ENCODE measurements at places on chromosomes 2 and 18.

DNA sequence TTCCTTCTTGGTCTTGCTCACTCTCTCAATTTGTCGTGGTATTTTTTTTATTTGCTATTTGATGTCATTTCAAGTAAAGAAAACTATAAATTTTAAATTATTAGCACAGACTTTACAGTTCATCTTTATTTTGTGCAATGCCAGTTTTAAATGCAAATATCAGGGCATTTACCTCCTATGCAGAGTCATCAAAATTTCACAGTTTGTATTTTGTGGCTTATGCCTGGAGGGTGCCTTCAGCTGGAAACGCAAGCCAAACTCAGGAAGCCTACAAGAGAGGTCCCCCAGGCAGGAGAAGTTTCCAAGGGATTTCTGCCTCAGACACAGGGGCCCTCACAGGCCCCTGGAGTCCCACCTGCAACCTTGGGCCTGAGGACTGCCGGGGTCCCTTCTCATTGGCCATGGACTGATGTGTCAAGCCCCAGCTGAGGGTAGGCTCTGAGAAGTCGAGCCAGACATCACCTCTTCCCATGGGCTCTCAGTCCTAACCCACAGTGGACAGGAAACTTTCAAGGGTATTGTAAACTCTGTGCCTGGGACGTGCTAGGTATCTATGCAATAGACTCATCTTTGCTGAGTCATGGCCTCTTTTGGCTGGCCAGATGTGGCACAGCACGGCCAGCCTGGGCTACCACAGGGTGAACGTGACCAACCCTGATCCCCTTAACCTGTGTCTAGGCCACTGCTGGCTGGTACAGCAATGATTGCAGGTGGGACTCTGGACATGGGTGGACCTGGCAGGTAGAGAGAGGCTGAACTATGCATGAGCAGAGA, 236.5 kb downstream of the CELF4 start:
- no peak for DNase-seq

GRCh38 chr2:20042531-20042930, 8.9 kb downstream of the LAPTM4A start:
- DNase-seq: no peak

GRCh38 chr2:216915557-216916150, 55.8 kb upstream of the TNP1 start:
- no peak for DNase-seq

DNA sequence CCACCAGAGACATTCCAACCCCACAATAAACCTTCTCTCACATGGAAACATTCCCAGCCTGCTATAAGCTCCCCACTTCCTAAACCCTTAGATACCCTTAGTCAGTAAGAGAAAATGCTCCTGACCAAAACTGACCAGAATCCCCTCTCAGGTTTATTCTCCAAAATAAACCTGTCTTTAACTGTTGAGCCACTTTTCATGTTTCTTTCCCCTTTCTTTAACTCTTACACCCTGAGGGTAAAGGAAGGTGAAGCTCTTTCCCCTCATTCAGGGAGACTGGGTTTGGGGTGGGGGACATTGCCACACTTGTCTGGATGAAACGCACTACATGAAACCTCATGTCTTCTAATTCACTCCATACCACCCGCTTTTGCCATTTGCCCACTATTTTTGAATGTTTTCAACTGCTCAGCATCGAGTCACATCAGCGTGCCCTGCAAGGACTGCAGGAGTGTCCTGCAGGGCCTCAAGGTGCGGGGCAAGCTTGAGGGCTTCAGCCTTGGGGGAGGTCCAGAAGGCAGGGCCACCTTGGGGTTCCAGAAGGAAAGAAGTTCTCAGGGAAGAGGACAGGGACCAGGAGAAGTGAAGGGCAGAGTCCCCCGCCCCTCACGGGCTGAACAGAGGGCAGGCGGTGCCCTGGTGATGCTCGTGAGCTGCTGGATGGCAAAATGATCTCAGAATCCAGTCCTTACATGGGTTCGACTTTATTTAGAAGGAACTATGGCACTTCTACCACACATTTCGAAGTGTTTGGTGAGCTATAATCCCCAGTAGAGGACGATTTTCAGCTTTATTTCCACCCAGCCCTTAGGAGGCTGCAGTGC, 4.2 kb upstream of the SP140L start:
- DNase-seq: no peak

- DNase-seq: no peak
Measured at GRCh38 chr18:60466677-60467076, 94.1 kb upstream of the MC4R start.

DNA sequence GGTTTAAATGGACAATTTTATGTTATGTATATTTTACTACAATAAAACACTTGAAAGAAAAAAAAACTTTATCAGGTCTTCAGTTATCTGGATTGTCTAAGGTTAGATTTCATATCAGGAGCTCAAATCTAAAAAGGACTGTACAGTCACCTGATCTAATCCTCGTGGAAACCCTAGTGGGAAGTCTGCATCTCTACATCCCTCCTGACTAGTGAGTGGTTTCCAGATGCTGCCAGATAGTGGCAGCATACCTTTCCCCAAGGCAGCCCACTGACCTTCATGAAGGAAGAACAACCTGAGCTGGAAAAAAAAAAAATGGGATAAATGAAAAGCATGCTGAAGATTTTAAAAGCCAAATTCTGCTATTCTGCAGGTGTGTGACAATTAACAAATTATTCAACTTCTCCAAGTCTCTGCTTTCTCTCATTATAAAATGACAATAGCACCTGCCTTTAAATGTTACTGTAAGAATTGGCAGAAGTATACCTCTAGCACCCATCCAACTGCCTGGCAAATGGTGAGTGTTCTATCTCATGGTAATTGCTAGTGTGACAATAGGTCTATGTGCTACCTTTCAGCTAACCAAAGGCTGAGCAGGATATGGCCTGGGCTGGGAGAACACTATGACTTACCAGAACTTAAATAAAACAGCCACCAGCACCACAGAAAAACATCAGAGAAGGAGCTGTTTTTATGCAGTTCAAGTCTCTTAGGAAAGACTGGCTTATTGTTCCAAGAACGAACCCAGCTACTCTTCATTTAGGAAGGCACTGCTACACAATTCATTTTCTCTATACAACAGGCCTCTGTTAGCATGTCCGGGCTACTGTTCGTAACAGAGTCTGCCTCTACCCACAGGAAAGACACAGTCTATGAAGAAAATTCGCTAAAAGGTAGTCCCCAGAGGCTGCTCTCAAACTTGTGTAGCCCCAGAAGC, 8.6 kb downstream of the CLASP1 start:
- no peak for DNase-seq

- no peak for DNase-seq
Measured at GRCh38 chr2:179440642-179441251, 176.1 kb upstream of the SESTD1 start.

- no peak for DNase-seq
Measured at GRCh38 chr2:142286618-142287017, 155.8 kb upstream of the LRP1B start.

DNA sequence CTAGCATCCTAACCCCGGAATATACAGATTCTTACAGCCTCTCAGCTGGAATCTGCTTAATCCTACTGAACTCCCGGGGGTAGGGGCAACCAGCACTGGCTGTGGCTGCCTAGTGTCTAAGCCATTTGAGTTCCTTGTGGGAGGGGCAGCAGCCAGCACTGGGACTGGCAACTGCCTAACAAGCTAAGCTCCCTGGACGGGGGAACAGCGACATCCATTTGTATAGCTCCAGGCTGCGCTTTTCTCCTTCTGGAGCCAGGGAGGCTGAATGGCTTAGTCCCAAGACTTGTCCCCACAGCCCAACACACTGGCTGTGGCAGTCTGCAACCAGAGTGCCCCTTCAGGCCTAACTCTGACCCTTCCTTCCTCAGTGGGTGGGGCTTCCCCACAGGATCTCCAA, 787.2 kb downstream of the METTL4 start:
- no peak for DNase-seq

GRCh38 chr18:70405052-70405451, 116.2 kb downstream of the SOCS6 start:
- DNase-seq: no peak

DNA sequence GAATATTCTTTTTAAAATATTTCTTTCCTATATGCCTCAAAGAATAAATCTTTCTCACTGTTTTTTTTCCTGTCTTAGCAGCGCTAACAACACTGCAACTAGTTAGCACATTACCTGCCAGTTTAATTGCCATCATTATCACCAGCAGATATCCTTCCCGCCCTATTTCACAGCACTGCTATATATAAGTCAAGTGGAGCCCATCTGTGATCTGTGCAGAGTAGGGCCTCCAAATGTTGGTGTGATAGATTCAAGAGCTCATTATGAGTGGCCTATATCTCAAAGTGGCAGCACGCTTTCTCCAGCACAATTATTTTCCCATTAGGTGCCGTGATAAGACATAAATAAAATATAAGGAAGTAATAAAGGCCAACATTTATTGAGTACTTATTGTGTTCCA, 19.8 kb upstream of the RGPD4 start:
- DNase-seq: no peak

DNA sequence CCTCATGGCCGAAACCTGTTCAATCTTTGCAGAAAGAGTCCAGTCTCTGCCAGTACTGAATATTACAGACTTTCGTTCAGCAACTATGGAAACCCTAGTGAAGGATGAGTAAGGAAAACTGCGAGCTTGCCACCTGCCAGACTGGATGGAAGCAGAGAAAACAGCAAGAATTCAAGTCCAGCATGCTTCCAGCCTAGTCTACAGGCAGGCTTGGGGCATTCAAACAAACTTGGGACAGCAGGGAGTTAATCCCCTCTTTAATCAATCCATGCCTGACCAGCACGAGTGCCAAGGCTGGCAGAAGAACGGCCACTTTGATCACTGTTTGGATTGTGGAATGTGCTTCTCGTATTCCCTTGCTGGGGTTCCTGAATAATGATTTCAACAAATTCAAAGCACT, 145.2 kb downstream of the EPHA4 start:
- DNase-seq: no peak

DNA sequence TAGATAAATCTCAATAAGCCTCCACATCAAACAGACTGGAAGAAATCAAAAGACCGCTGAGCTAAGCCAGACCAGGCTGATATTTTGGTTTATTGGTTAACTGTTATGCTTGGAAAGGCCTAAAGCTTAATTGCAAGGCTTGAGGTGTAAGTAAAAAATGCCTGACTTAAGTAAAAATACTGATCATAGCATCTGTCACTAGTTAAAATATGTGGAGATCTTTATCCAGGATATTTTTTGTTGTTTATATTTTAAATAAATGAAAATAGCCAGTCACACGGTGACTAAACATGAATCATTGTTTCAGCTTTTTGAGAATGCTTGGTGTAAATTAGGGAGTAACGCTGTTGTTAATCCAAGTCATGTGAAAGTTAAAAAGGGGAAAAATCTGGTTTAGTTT, 127.9 kb downstream of the THADA start:
- no peak for DNase-seq

DNA sequence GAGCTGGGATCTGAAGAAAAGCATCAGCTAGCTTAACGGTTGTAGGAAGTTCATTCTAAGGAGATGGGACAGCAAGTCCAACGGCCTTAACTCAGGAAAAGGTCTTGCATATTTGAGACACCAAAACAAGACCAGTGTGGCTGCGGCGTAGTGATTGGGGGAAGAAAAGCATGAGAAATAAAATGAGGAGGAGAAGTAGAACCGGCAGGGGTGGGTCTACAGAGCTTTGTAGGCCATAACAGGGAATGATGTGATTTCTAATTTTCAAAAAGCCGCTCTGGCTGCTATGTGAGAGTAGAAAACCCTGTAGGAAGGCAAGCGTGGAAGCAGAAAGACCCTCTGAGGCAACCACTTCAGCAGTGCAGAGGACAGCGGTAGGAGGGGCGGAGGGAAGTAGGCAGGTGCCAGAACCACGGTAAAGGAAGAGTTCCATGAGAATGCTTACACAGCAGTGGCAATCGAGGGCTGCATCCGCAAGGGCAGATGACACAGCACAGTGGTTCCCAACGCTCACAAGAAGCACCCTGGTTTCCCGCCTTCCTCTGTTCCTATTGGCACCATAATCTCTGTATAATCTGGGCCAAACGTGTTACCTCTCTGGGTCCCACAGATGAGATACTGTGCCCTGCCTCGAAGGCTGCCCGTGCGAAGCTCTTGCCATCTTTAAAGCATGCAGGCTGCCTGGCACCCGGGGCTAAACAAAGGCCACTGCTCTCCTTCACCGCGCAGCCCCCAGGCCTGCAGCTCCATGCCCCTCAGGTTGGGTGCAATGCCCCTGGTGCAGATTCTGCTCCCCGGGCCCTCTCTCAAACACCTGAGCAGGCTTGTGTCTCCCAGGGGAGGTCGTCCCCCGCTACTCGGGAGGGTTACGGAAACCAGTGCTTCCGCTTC, 795 bp downstream of the ANKRD39 start:
- DNase-seq: no peak

All from cortex of kidney (tissue), 1 donor.